ENCODE measurements at places on chromosomes 3 and 15.
A peak's percentile ranks its signal among the peaks of the same experiment; 100 is the strongest.

DNA sequence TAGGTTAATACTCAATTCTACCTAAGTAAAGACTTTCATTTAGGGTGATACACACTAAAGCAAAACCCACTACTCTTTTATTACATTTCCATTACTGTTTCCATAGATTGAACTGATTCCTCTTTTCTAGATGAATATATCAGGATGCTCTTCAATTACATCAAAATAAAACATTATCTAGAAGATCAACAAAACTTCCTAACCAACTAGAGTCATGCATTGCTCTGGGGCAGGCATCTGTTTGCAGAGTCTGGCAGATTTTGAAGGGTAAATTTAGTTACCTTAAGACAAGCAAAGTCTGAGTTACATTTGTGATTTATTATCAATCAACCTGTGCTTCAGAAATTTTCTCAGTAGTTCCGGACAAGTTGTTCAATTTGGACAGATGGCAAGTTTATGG, 117.1 kb downstream of the NEK11 start:
- no peak for DNase-seq

DNA sequence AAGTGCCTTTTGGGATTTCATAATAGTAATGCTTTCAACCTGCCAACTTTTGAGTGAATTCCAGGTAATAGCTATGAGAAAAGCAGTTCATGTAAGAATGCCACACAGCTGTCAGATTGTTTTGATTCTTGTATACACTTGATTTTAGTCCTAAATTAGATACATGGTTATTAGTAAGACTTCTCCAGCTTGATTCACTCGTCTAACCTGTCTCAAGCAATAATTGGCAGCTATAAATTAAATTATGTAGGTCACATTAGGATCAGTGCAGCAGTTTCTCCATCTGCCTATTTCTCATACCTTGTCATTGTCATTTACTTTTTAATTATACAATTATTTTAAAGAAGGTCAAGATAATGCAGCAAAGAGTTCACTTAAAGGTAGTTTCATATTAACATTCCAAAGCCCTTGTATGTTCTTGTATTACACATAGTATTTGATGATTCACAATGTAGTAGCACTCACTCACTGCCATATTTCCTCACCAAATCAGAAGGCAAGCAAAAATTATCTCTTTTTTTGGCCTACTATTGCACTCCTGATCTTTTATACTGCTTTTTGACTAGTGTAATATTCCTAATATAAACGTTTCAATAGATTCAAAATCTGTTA, 10.9 kb upstream of the CRYBG3 start:
- no peak for DNase-seq

DNA sequence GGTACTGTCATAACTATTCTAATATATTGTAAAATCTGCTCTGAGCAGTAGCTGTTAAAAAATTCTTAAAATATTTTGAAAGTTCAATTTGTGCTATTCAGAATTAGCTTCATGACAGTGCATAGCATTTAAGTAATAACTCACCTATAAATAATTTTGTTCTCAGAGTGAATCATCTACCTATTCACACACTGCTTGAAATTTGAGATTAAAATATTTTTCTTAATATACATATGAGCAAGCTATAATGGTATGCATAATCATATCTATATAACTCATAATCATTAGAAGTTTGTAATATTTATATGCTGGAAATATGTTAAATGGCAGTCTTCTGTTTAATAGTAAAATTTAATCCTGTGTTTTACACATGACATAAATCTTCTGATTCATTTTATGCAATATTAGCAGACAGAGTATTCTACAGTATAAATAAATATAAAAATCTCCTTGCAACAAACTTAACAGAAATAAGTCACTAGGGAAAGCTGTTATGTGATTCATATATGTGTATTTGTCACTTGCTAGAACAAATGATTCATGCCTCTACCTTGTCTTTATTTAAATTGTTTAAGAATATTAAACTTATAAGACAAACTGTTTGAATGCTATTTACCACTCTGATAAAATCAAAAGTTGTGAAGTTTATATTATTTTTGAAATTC, 710.8 kb downstream of the PLOD2 start:
- no peak for DNase-seq

DNA sequence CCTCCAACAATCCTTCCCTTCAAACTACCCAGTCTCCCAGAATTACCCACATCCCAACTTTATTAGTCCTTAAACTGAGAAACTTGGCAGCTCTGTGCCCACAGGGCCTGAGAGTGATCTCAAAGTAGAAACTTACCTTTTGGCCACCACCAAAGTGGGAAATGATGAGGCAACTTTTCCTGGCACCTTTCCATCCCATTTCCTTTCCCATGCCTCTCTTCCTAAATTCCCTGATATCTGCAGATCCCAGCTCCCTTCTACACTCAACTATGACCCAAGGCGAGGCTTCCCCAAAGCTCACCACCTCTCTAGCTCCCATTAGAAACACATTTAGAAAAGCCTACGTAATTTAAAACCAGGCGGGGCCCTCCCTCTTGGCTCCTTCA, 271.9 kb downstream of the FOXP1 start:
- no peak for DNase-seq

DNA sequence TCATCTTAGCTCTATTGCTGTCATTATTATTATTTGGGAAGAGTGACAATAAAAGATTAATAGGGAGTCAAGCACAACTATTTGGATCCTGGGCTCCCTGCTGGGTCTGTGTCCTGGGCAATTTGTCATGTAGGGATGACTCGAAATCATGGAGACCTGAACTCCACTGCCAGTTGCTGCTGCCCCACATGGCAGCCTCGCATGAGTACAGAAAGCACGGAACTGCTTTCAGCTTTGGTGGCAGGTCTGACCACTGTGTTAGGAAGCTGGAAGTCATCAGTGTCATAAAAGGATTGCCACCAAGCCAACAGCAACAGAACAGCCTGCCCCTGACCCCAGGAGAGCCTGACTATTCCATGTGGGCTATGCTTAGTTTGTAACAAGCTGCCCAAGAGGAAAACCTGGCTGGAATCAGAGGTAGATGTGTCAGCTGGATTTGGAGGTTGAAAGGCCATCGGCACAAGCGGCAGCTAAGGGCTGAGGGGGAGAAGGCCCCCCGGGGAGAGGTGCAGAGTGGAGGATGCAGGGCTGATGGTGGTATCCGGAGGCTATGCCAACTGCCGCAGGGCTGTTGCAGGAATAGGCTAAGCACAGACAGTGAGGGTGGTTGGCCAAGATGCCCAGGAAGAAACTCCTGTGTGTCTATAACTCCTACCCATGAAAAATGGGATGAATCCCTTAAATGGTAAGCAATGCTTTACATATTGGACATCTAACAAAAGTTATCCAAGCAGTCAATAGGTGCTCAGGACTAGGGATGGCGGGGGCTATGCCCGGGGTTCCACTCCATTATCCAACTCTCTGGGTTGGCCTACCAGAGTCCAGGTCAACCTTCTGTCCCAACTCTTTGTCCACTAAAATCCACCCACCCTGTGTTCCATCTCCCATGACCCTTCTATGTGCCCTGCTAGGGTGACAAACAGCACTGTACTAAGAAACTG, 291.6 kb downstream of the ADAMTS17 start:
- DNase-seq, result no peak

- no peak for DNase-seq
These were observed 229.3 kb upstream of the UBE2E1 start for GRCh38 chr3:23576379-23576959.

DNA sequence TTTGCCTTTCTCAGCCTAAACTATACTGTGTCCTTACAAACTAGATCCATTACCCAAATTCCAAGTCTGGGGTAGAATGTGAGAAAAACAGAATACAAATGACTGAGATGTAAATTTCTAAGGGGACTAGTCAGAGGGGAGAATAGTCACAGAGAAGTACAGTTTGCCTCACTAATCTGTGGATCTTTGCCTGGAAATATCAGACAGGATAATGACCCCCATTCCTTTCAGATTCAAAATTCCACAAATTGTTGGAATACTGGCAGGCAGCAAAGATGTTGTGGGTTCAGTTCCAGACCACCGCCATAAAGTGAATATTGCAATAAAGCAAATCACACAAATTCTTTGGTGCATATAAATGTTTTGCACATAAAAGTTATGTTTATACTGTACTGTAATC, 762.8 kb upstream of the NR2F2 start:
- no peak for DNase-seq

GRCh38 chr15:38876211-38876610, 311.6 kb upstream of the RASGRP1 start:
- no peak for DNase-seq

- DNase-seq, result peak; percentile 25
These were observed 1.5 kb downstream of the SATB1 start for GRCh38 chr3:18423401-18424212.

GRCh38 chr3:185754920-185755319, 69.9 kb downstream of the IGF2BP2 start:
- no peak for DNase-seq

DNA sequence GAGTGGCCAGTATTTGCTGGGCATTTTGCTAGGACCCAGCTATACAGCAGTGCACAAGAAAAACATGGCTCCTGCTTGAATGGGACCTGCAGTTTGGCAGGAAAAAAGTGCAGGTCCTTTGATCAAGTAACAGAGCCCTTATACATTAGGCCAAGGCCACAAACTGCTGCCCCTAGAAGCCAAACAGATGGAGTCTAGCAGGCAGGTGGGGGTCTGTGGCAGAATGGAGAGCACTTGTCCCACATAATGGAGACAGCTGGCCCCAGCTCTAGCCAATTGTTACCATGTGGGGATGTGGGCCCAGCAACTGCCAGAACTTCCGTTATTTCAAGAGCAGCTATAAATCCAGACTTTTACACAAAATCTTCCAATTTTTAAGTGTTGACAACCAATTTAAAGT, 79.3 kb downstream of the SHQ1 start:
- DNase-seq, result no peak

Data from activated CD4-positive, alpha-beta T cell treated with anti-CD3 and anti-CD28 coated beads for 24 hours (primary cell).